ENCODE measurements at places on chromosomes 1 and 21.

DNA sequence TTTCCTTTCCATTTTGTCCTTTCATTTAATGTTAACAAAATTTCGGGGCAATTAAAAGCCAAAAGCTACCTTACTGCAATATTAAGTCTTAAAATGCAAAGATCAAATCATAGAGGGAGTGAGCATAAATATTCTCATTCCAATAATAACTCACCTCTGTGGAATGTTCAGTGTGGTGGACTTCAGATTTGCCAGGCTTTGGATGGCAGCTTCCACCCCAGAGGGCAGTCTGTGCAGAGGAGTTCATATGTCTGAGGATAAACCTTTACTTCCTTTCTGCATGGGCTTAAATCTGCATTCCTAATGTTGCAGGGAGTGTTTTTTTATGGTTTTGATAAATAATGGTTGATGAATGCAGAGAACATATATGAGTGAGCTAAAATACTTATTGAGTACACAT, 16.3 kb downstream of the KIAA0040 start:
- no peak for DNase-seq

- DNase-seq, result no peak
Measured at GRCh38 chr1:26478988-26479387, 6.7 kb downstream of the HMGN2 start.

- no peak for DNase-seq
Measured at GRCh38 chr1:62213075-62213914, 18.6 kb downstream of the L1TD1 start.

DNA sequence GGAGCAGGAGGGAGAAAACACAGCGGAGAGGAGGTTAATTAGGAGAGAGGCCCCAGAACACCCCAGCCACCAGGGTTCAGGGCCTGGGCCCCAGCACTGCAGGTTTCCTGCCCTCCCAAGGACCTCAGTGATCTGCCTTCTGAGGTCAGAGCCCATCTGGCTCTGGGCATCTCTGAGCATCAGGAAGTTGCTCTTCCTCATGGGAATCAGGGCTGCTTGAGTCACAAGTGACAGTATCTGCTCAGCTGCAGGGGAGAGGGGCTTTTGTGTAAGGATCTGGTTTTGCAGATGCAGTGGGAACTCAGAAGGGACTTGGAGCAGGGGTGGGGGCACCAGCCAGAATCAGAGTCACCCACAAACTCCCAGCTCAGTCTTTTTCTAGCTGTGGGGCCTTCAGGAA, 472.1 kb downstream of the PTPRU start:
- DNase-seq, result peak; percentile 19

GRCh38 chr1:244843148-244843978, 7.9 kb downstream of the COX20 start:
- DNase-seq, result no peak

DNA sequence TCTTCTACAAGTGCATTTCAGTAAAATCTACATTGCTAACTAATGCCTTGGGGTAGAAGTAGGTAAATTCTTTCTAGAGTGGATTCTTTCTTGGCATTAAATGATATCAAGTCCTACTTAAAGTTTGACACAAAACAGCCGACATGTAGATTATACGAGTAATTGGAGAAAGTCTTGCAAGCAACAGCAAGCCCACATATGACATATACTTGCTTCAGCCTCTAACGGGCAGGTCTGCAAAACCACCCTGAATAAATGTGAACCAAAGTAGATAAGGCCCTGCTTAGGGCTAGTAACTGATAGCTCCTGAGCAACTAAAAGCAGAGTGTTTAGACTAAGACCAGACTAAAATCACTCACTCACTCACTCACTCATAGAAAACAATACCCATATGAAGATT, 203.2 kb downstream of the LTN1 start:
- DNase-seq, result no peak

DNA sequence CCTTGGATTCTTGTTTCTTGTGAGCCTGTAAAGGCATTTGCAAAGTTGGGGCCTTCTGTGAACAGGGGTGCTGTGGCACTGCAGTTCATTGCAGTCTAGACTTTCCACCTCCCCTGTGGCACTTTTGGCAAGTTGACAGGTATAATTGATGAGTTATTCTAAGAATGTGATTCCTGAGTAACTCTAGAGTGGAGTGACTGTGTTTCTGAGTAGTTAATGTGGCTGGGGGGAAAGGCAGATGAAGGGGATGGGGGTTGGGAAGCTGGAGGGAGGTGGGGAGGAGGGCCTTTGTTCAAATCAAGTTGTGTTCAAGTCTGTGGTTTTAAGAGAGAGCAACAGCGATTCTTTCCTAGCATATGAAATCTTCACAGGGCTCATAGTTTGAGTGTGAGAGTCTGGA, 32.9 kb downstream of the PBX1 start:
- DNase-seq, result no peak

GRCh38 chr1:47527653-47528272, 89.9 kb downstream of the FOXD2 start:
- no peak for DNase-seq

- no peak for DNase-seq
Measured at GRCh38 chr1:64038965-64039364, 164.5 kb upstream of the UBE2U start.

GRCh38 chr1:72288886-72289285, 6.5 kb upstream of the NEGR1 start:
- no peak for DNase-seq

DNA sequence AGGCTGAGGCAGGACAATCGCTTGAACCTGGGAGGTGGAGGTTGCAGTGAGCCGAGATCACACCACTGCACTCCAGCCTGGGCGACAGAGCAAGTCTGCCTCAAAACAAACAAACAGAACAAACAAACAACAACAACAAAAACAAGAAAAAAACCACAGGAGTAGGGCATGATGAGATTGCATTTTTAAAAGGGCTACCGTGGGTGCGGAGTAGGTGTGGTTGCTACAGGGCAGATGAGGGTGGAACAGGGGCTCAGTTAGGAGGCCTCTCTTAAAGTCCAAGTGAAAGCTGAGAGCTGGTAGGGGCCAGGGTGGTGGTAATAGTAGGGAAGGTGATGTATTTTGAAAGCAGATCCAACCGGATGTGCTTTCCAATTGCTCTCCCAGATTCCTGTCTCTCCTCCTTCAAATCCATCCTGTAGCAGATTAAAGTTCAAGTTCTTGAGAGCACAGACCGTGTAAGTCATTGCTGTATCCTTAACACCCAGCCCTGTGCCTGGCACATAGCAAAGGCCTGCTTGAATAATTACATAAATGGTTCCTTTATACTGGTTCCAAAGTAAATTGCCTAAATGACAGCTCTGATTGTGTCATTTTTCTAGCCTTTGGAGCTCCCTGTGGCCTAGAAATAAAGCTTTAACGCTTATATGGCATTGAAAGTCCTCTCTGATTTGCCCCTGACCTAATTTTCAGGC, 4.2 kb upstream of the LINGO4 start:
- no peak for DNase-seq

GRCh38 chr1:205933671-205934618, 9.3 kb downstream of the SLC26A9 start:
- no peak for DNase-seq

DNA sequence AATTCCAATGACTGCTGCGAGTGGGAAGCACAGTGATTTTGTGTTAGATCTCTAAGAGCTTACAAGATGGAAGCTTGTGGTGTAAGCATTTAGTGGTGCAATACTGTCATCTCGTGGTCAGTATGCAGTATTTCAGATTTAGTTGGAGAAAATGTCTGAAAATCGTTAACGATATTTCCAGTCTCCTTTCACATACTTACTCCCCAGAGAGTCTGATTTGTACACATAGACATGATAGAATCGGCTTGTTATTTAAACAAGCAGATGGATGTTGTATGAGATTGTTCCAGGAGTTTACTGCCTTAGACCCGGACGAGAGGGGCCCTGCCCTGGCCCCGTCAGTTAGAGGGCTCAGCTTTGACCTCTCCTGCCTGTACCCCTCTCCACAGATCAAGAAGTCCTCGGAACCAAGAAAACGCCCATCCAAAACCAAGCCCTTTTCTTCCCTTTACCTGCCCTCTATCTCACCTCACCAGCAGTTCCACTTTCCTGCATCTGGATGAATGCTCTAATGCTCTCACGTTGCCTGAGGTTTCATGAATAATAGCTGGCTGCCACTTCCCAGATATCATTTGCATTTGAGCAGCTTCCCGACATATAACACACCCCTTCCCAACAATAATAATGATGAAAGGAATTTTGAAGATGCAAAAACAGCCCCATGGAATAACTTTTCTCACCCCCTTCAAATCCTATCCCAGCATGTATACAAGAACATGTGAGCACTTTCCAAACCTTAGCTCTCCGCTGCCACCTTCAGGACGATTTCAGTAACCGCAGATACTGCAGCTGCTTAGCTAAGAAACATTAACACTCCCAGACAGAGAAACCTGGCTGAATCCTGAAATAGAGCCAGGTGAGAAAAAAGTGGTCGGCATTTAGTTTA, 247.3 kb downstream of the LTN1 start:
- DNase-seq, result peak; percentile 80

DNA sequence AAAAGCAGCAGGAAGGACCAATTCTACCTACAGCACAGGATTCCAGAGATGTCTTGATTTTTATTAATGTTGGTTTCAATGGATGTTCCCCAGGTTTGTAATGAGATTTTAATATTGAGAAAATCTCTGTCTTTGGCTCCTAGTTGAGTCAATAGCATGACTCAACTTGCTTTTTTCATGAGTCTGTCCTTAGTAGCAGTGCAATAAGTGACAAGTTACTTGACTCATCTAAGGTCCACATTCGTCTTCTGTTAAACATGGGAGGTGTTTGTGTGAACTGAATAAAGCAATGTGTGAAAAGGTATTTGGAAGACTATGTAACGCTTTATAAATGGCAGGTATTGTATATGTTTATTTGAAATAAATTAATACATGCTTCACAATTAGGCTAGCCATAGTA, 645.0 kb upstream of the PTBP2 start:
- no peak for DNase-seq

DNA sequence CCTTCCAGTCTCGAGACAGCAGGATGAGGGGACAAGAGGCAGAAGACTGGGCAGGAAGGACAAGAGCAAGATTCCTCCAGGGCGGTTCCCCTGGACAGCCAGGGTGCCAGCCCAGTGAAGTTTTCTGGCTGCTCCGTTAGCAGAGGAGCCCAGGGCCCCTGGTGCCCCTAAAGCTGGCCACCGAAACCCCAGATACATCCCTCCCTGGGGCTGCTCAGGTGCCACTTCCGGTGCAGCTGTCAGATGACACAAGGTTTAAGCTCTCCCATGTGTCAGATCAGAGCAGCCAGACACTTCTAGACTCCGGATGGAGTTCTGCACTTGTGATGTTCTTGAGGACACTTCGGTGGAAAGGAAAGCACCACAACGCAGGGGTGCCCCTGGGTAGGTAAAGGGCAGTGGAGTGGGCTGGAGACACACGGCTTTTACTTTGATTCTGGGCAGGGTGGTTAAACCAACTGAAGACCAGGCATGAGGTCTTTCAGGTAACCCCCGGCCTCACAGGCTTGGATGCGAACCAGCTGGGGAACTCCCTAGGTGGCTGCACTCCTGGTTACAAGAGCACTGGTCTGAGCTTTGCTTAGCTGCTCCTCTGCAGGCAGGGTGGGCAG, 85.7 kb downstream of the ITPKB start:
- DNase-seq, result no peak

GRCh38 chr1:178725466-178726086, 532 bp downstream of the RALGPS2 start:
- DNase-seq, result no peak

- DNase-seq, result peak; percentile 71
Measured at GRCh38 chr1:216686860-216687766, 36.1 kb downstream of the ESRRG start.

GRCh38 chr1:113981962-113982931, 3.0 kb downstream of the OLFML3 start:
- no peak for DNase-seq

GRCh38 chr21:44626673-44627143, at the start of gene KRTAP10-9:
Gene KRTAP10-9 (plus strand): TSS chr21:44627093. CDS start chr21:44627172, 79 bp downstream.
- DNase-seq, result no peak

DNA sequence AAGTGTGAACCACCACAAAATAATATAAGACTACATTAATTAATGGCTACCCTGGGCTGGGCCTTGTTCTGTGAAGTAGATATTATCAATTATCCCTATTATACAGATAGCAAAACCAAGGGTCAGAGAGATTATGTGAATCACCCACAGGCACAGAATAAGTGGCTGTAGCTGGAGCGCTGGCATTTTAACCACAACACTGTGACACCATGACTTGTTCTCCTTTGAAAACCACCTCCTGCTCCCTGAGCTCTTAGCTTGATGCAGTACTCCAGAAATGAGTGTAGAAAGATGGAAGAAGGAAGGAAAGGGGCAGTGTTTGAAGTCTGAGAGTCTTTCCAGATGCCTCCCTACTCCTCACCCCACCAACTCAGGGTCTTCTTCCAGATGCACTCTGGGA, 29.5 kb upstream of the JUN start:
- no peak for DNase-seq
